ENCODE measurements at places on chromosomes 13 and 19. TPM values are rescaled to one million over a fixed set of nuclear protein-coding genes. Genes with fewer than 3 reads are reported as not detected.

PPP6R1 gene
- 49.7 TPM for polyA plus RNA-seq

DNA sequence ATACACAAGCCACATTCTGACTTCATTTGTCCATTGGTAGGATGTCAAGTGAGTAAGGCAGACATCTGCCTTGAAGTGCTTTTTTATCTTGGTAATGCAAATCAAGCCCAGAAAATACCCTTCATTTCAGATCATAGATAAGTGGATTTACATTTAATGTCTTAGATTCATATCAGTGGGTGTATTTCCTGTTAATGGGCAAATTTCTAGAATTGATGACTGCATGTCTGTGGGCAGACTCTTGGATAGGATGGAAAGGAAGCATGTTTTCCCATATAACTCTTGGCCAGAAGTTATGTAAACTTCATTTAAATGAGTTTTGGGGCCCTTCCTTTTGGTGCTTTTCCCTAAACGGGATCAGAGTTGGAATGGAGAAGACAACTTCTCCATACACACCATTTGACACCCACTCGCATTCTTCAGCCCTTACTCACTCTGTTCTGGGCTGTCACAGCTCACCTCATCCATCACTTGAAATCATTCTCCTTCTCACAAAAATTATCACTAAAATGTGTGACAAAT, 154.6 kb downstream of the FLT1 start:
- no peak for DNase-seq
- H3K27me3 ChIP-seq = no peaks in the 10 kb centered on the region
- H3K4me1 ChIP-seq = no peaks in the 10 kb centered on the region
- no peak overlapping the region for H3K27ac ChIP-seq
- no peak overlapping the region for H3K4me3 ChIP-seq

DNA sequence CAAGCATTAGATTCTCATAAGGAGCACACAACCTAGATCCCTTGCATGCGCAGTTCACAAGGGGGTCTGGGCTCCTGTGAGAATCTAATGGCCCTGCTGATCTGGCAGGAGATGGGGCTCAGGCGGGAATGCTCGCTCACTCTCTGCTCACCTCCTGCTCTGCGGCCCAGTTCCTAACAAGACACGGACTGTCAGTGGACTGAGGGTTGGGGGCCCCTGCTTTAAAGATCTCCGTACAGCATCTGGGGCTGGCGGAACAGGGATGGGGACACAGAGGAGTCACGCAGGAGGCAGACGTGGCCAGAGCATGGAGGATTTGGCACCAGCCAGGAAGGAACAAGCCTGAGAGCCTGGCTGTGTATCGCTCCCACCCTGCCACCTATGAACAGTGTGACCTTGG, 37.3 kb upstream of the ZNF536 start:
- no peaks in the 10 kb centered on the region for H3K27me3 ChIP-seq
- DNase-seq = no peak
- no peak overlapping the region for H3K4me3 ChIP-seq
- H3K36me3 ChIP-seq = no peaks in the 10 kb centered on the region
- H3K27ac ChIP-seq = no peak overlapping the region

GRCh38 chr13:78608688-78609463, 5.5 kb upstream of the POU4F1 start:
- no peak overlapping the region for H3K27ac ChIP-seq
- H3K4me1 ChIP-seq = peaks cover 8% of the 10 kb centered on the region
- peaks cover 73% of the 10 kb centered on the region for H3K27me3 ChIP-seq
- no peaks in the 10 kb centered on the region for H3K36me3 ChIP-seq
- DNase-seq = no peak
- peak overlapping the region; percentile 57 for H3K4me3 ChIP-seq

DNA sequence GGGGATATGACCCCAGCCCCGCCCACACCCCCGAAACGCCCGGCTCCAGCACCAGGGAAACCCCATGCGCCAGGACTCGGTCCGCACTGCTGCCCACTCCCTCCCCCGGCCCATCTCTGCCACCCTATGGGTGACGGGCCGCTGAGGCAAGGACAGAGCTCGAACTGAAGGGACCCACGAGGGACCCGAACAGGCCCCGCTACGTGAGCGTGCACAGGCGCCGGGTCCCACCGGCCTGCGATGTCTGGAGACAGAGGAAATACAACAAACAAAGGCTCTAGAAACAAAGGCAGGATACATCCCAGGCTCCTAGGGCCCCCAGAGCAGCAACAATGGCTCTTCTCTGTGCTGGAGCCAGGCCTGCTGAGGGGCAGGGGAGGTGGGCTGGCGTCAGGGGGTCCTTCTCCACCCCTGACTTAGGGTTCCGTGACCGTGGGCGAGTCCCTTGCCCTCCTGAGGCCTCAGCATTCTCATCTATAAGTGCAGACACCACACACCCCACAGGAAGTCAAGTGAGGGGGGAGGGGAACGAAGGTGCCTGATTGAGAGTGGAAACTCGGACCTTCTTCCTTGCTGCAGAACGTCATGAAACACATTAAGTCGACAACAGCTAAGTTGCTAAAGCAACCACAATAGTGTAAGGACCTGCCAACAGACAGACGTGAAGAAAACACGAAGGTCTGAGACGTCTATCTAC, 3.1 kb downstream of the ABHD17A start:
- H3K36me3 ChIP-seq = peaks cover 11% of the 10 kb centered on the region
- H3K27me3 ChIP-seq = no peaks in the 10 kb centered on the region
- H3K27ac ChIP-seq = no peak overlapping the region
- DNase-seq = no peak

GRCh38 chr13:43054803-43055802, 31.7 kb downstream of the DNAJC15 start:
- peak overlapping the region; percentile 29 for H3K4me3 ChIP-seq
- peak overlapping the region; percentile 94 for H3K27ac ChIP-seq
- H3K36me3 ChIP-seq = peaks cover 6% of the 10 kb centered on the region
- no peaks in the 10 kb centered on the region for H3K27me3 ChIP-seq

All from keratinocyte (primary cell).